ENCODE measurements at places on chromosomes 16 and 17.

- peak; percentile 57 for DNase-seq
Measured at GRCh38 chr16:87076950-87077749, 240.0 kb downstream of the C16orf95 start.

DNA sequence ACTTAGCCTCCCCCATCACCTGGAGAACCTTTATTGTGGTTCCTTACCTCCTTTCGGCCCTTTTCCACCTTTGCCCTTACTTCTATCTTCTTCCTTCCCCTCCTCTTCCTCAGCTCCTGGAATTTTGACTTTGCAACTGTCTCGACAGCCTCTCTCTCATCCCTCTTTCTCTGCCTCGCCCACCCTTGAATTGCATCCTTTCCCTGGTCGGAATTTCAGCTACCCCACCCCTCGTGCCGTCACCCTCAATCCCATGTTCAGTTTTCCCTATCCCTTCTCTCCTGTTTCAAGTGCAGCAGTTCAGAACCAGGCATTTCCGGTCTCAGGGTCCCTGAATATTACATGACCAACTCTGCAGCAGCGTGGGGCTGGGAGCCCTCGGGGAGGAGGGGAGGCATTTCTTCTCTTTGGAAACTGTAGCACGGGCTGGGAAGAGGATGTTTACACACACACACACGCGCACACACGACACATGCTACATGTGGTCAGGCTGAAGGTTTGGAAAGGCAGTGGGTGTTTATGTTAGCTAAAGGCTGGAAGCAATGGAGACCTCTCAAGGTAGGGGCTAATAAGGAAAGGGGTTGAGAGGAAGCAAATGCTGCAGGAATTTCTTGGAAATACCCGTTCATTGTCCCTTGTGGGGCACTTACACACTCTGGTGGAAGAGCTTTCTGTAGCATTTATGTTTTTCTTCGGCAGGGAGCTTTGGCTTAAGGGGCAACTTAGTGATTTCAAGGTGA lies 971 bp downstream of the MINK1 start:
- no peak for DNase-seq

- peak; percentile 63 for DNase-seq
Measured at GRCh38 chr16:67158637-67159600, 790 bp downstream of the TRADD start.

- peak; percentile 91 for DNase-seq
Measured at GRCh38 chr17:7280519-7281073, 922 bp upstream of the SLC2A4 start.

DNA sequence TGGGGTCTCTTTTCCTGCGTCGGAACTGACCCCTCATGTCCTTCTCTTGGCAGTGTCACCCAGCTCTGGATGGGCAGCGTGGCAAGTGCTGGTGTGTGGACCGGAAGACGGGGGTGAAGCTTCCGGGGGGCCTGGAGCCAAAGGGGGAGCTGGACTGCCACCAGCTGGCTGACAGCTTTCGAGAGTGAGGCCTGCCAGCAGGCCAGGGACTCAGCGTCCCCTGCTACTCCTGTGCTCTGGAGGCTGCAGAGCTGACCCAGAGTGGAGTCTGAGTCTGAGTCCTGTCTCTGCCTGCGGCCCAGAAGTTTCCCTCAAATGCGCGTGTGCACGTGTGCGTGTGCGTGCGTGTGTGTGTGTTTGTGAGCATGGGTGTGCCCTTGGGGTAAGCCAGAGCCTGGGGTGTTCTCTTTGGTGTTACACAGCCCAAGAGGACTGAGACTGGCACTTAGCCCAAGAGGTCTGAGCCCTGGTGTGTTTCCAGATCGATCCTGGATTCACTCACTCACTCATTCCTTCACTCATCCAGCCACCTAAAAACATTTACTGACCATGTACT lies 13.2 kb downstream of the IGFBP4 start:
- no peak for DNase-seq

DNA sequence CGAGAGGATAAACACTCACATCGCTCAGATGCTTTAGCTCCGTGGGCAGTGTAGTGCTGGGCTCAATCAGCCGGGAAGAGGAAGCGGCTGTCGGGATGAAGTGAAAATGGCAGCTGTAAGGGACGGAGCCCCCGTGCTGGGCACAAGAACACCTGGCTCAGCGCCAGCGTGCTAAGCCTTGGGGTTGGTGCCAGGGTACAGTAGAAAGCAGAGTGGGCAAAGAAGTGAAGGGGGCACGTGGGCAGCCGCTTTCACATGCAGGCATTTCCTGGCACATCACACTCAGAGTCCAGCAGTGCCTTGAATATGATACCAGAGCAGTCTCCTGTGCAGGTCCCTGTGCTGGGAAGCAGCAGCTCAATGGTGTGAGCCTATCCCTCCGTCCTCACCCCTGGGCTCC lies 51.1 kb upstream of the FOXF1 start:
- no peak for DNase-seq

DNA sequence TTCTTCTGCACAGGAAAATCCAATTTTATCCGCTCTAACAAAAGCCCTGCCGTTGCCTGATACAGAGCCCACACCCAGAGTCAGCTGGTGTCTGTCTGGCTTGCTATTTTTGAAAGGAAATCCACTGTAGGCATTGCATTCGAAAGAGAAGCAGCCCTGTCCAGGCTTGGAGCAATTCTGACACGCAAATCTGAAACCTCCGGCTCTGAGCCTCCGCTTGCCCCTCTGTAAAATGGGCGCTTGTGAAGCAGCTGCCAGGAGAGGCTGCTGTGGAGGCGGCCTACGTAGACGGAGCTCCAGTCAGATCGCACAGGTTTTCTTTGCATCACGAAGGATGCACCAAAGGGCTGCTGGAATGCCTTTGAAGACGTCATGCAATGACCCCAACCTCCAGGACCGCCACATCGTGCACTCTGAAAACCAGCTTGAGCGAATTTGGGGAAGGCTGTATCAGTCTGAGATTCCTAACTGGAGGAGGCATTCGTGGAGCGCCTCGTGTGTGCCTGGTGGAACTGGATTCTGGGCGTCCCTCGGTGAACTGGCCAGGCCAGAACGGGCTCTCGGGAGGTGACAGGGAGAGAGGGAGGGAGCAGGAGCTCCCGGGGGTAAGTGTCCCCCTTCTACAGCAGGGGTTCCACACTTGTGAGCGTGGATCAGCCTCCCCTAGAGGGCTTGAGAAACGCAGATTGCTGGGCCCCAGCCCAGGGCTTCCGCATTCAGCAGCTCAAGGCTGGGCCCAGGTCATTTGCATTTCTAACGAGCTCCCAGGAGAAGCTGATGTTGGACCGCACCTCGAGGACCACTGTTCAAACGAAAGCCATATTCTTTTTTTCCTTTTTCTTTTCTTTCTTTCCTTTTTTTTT lies 215.5 kb downstream of the MRTFB start:
- DNase-seq: no peak

DNA sequence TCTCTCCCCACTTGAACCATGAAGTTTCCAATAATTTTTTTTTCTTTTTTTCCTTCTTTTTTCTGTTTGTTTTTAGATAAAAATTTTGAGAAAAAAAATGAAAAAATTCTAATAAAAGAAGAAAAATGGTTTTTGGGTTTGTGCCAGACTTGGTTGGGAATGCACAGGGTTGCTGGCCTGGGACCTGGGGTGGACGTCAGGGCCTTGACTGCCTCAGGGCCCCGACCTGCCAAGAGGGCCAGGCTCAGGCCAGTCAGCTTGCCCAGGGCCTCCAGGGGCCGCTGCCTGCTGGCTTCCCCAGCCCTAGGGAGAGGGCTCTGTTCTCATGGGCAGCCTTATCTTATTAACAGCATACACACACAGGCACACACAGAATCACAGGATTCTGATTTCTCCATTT lies 6.5 kb downstream of the TBX6 start:
- no peak for DNase-seq

GRCh38 chr17:33464669-33465280 lies 171.7 kb upstream of the ASIC2 start:
- DNase-seq: no peak

DNA sequence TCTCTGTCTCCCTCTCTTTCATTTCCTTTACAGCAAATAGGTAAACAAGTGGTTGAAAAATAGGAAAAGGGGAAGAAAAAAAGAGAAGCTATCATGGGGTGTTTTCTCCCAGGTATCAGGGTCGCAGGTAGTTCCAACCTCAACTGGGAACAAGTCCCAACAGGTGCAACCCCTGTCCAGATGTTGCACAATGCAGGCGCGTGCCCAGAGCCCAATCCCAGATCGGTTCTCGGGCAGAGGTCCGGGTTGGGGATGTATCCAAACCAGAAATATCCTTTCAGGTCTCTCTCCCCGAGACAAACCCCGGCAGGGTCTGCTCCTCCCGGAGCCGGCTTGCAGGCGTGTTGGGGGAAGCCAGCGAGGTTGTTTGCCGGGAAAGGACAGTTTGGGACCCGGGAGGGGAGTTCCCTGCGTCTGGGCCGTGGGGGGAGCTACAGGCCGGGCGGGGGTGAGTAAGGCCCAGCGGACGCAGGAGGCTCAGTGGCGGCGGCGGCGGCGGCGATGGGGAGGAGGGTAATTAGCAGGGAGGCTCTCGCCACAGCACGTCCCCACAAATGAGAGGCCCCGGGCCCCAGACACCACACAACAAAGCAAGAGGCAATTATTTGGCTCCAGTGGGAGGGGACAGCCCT lies 21.2 kb upstream of the SP6 start:
- DNase-seq: no peak

DNA sequence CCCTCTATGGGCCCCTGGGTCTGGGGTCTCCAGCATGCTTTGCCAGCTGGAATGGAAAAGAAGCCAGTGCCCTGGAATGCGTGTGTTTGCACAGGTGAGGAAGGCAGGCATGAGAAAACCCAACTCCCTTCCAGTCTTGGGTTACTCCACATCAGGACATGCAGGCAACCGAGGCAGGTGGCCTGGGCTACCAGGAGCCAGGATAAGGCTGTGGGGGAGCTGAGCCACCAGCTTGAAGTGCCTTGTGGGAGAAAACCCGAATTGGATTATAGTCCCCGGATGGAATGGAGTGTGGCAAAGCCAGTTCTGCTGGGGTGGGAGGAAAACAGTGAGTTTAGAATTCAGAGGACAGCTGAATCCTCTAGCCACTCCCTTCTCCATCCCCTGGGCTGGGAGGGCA lies 7.2 kb downstream of the SRCIN1 start:
- no peak for DNase-seq

GRCh38 chr16:65661558-65661957 lies 539.7 kb upstream of the CDH11 start:
- no peak for DNase-seq

GRCh38 chr17:65092262-65092661 lies 35.7 kb upstream of the GNA13 start:
- no peak for DNase-seq

- DNase-seq: no peak
Measured at GRCh38 chr17:69430488-69430887, 16.0 kb downstream of the MAP2K6 start.

- no peak for DNase-seq
Measured at GRCh38 chr17:57707892-57708291, 37.2 kb downstream of the CCDC182 start.

GRCh38 chr17:81209141-81209540 lies 13.6 kb downstream of the CEP131 start:
- no peak for DNase-seq

DNA sequence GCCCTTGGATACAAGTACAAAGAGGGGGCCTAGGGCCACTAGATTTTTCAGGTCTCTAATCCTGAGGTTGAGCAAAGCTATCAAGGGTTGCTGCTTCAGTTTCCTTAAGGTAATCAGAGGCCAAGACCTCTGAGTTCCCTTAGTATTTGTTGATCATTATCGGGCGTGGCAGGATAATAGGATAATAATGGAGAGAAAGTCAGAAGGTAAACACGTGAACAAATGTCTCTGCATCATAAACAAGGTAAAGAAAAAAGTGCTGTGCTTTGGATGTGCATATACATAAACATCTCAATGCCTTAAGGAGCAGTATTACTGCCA lies 41.5 kb upstream of the YPEL2 start:
- no peak for DNase-seq

GRCh38 chr16:47927330-47927729 lies 228.5 kb downstream of the ABCC12 start:
- no peak for DNase-seq

- DNase-seq: no peak
Measured at GRCh38 chr17:10598621-10599020, 49.2 kb upstream of the MYH2 start.

GRCh38 chr16:56113223-56113622 lies 78.1 kb upstream of the GNAO1 start:
- no peak for DNase-seq

DNA sequence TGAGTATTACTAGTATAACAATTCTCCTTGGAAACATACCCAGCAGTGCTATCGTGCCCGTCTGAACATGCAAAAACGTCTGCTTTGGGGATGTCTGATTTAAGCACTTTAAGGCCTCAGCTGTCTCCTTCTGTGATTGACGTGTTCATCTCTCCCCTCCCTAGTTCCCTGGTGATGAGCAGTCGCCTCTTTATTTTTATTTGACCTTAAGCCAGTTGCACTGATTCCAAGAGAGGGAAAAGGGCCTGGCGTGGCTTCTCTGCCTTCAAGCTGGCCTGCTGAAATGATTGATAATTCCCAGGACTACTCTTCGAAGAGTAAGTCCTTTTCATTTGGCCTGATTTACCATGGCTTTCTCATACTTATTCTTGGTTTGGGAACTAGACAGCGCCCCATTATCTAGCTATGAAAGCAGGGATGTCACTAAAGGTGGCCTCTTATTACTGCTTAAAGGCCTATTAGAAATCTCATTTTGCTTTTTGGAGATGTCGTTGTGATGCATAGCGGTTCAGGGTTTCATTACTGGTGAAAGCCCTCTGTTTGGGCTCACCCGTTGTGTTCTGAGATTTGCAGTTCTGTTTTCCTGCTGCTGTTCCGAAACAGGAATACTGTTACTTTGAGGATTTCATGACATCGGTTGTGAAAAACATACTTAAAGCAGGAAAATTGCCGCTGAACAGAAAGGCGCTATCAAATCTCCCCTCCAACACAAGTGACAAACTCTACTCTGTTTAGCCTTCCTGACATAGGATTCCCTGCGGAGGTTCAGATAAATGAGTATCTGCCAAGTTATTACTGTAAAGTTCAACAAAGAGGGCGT lies 65.5 kb downstream of the IQCK start:
- DNase-seq: no peak

- DNase-seq: no peak
Measured at GRCh38 chr17:64003526-64004121, 5.5 kb downstream of the PRR29 start.

DNA sequence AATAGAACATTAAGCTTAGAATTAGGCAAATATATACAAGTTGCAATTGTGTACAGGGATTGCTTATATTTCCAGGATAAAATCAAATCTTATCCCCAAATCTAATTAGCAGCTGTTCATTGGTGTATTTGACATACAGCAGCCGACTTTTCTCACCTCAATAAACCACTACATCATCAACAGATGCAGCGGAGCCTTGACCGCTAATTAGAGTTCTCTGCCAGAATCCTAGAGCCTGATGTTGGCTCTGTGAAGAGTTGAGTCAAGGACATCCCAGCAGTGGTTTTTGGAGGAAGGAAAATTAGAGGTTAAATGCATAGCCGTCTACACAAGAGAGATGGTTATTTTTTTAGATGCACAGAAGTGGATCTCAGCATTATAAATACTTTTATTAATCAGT lies 221.9 kb upstream of the CACNG5 start:
- DNase-seq: no peak

Data from GM19239 (cell line).